ENCODE measurements at places on chromosomes 7 and 10.

DNA sequence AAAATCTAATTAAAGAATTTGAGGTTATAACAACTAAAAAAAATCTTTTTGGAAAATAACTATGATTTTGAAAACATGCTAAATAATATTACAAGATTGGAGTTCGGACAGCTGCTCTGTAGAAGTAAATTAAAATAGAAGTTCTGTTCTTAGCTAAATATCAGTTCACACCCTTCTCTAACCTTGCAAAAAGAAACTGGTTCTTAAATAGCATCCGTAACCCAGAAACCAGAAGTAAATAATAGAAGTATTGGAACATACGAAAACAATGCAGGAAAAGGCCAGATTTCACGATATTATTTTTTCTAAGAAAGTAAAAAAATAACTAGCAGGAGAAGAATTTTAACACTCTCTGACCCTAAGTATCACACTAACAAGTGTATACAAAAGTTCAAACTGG lies 164.7 kb downstream of the PRKG1 start:
- no peak for DNase-seq

DNA sequence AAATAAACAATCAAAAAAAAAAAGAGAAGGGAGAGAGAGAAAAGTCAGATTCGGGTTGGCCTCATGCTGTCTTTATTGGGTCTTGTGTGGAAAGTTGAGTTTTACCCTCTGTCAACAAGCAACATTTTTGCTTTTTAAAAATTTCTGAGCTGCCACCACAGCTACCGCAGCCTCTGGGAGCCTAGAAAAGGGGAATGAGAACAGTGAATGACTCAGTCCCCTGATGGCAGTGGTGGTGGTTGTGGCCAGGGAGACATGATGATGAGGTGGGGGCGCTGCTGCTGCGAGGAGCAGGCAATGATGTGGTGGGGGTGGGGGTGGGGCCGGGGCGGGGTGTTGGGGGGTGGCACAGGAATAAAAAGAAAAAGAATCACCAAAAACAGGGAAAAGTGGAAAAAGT lies 20.0 kb upstream of the CREB3L2 start:
- DNase-seq: no peak

GRCh38 chr7:66950763-66951162 lies 29.7 kb downstream of the TMEM248 start:
- no peak for DNase-seq

- DNase-seq: no peak
Measured at GRCh38 chr7:148991536-148991935, 36.8 kb downstream of the PDIA4 start.

DNA sequence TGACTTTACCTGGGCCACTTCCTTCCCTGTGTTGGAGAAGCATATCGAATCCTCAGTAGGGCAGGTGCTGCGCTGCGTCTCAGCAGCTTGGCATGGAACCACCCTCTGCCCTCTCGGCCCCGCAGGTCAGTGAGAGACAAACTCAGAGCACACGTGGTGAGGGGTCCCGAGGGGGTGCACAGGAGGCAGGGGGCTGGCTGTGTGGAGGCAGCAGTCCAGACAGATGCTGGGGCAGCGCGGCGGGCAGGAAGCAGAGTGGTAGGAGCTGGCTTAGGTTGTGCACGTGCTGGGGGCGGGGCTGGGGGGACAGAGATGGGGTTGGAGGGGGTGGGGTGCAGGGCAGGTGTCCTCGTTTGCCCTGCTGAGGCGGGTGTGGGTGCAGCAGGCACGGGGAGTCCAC lies 33.1 kb downstream of the NUB1 start:
- DNase-seq: no peak

DNA sequence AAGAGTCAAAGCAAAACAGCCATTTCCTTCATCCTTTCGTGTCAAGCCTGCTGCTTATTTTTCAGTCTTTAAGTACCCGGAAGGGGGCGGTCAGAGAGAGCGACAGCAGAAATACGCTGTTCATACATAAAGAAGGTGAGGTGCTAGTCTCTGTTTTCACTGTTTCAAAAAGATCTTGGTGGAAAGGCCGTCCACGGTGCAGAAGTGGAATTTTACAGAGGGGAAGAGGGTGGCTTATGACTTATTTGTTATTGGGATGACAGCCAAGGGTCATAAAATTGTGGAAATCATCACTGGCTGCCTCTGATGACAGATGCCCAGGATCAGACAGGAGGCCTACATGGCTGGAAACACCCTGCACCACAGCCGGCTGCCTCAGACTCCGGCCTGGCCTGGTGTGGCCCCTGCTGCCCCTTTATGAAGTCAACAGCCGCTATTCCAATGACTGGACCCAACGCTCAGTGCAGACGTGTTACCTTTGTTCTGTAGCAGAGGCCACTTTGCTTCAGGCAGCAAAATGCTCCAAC lies 57.0 kb downstream of the HIPK2 start:
- DNase-seq: no peak

GRCh38 chr7:98134420-98135228 lies 28.0 kb downstream of the LMTK2 start:
- DNase-seq: no peak

DNA sequence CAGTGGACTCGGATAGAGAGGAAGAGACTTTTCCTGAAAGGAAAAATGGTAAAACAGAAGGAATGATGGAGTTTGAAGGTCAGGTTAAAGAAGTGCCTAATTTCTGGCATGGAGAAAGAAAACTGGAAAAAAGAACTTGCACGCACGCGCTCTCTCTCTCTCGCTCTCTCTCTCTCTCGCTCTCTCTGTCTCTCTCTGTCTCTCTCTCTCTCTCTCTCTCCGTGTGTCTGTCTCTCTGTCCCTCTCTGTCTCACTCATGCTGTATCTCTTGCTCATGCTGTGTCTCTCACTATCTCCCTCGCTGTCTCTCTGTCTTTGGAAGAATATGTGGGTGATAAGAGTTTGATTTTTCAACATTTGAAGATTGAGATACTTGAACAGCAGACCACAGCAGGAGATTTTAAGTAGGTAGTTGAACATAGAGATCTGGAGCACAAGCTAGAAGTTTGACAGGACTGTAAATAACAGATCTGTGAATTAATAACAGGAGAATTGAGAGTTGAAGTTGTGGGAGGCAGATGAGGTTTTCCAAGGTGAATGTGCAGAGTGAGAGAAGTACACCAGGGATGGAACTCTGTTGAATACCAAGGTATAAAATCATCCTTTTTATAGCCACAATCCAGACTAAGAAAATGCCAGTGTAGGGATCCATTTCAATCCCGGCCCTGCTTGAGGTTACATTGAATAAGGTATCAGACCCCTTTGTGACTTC lies 33.1 kb downstream of the ADD3 start:
- DNase-seq: no peak

DNA sequence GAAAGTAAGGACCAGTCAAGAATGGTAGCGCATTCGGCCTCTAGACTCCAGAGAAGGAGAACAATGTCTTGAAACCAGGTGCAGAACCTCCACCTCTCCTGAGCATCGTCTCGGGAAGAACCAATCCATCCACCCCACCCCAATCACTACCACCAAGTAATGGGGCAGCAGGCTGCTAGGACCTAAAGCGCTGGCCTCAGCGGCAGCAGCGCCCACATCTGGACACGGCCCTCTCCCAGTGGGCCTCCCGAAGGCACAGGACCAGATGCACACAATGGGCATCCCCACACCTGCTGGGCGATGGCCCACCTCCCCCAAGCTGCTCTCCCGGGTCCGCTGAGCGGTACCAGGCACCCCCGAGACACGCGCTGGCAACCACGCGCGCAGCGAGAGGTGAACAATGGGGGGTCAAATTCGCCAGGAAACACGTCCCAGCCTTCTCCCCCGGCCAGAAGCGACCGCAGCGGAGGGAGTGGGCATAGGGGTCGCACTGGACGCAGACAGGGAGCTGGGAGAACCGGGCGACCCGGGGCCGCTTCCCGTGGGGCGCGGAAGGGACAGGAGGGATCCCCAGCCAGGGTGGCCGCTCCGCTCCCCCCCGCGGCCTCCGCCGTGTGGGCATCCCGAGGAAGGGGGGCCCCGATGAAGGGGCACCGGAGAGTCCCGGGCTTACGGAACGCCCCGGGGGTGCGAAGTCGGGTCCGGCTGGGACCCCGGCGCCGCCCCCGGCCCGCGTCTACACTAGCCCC lies 506 bp downstream of the CTTNBP2 start:
- peak; percentile 66 for DNase-seq

GRCh38 chr7:128231021-128231420 lies 10.1 kb upstream of the LEP start:
- no peak for DNase-seq

- no peak for DNase-seq
Measured at GRCh38 chr10:72588266-72588665, 37.6 kb downstream of the MICU1 start.

GRCh38 chr7:22121702-22122474 lies 176.2 kb upstream of the CDCA7L start:
- no peak for DNase-seq

DNA sequence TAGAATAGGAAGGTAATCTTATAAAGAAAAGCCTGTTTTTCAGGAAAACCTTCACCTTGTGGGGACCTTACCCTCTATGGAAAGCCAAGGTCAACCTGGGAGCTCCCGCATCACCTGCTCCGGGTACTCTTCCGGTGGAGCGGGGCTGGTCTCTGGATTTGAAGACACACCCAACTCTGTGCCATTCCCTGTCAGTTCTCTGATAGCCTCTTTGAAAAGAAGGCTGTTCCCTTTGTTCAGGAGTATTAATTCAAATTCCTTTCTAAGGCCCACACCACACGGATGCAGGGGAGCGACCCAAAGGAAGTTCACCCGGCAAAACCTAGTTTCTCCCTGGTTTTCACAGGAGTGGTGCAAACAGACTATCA lies 10.7 kb downstream of the CTBP2 start:
- DNase-seq: no peak

GRCh38 chr10:85548034-85548433 lies 818.6 kb downstream of the GRID1 start:
- DNase-seq: peak; percentile 73

DNA sequence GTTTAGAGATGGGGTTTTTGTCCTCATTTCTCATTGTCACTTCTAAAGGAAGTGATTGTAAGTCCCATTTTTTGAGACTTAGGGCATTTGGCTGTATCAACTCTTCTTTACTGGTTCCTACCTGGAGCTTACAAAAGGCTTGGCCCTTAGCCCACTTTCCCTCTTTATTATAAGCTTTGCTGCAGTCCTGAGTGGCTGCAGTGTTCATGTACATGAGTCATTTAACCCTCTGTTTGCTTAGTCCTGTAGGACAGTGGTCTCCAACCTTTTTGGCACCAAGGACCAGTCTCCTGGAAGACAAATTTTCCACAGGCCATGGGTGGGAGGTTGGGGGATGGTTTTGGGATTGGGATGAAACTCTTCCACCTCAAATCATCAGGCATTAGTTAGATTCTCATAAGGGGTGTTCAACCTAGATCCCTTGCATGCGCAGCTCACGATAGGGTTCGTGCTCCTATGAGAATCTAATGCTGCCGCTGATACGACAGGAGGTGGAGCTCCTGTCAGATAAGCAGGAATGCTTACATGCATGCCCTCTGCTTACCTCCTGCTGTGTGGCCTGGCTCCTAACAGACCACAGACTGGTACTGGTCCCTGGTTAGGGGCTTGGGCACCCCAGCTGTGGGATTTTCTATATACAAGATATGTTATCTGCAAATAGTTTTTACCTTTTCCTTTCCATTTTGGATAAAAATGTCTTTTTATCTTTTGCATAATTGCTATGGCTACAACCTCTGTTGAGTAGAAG lies 99.7 kb downstream of the CCSER2 start:
- DNase-seq: peak; percentile 61

- no peak for DNase-seq
Measured at GRCh38 chr10:67110286-67110685, 184.4 kb downstream of the LRRTM3 start.

GRCh38 chr7:47783456-47784223 lies 164.6 kb downstream of the PKD1L1 start:
- peak; percentile 55 for DNase-seq

DNA sequence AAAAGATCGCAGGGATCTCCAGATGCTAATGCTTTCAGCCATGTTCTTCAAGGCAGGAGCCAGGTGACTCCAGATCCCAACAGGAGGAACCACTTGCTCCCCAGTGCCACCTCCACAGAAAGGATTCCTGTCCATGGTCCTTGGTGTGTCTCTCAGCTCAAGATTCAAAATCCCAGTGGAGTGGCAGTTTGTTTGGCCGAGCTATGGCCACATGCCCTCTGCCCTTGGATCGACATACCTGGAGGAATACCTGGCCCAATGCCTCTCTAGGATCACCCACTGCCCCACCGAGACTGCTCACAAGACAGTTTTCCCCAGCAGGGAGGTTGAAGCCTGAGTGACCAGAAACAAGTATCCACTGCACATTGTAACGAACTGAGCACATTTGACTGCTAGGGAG lies 3.9 kb upstream of the GPRIN2 start:
- DNase-seq: no peak

DNA sequence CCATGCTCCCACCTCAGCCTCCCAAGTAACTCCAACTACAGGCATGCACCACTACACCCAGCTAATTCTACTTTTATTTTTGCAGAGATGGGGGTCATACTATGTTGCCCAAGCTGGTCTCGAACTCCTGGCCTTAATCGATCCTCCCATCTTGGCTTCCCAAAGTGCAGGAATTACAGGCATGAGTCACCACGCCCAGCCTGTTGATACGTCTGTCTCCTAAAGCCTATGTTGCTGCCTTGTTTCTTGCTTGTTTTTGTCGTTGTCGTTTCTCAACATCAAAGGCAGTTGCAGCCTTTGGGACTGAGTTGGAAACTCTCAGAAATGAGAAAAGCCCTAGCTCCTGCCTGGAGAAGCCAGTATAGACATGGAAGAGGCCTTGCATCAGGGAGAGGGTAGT lies 49.9 kb downstream of the SORBS1 start:
- peak; percentile 42 for DNase-seq

DNA sequence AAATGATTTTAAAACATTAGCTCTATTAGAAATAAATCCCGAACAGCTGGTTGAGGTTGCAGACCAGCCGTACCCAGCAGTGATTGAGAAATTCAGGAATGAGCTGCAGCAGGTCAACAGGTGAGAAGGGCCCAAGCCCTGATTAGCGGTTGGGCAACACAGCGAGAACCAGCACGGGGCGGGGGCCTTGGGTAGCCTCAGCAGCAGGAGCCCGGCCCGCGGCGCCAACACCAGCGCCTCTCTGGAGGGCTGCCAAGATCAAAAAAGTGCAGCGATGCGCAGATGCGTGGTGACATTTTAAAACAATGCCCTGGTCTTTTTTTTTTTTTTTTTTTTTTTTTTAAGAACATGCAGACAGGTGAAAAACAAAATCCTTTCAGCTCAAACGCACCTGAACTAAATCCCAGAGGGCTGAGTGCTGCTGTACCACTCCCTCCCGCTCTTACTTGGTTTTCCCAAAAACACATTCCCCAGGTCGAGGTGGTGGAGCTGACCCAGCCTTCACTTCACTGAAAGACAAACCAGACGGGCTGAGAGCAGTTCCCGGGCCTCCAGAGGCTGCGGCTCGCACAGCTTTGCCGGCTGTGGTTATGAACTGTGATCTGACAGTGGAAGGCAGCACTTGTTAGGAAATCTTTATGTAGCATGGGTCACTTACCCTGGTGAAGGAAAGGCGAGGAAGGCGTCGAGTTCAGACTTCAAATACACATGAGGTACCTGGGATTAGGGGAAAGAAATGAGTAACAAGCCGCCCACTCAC lies 579.4 kb downstream of the SDK1 start:
- no peak for DNase-seq

DNA sequence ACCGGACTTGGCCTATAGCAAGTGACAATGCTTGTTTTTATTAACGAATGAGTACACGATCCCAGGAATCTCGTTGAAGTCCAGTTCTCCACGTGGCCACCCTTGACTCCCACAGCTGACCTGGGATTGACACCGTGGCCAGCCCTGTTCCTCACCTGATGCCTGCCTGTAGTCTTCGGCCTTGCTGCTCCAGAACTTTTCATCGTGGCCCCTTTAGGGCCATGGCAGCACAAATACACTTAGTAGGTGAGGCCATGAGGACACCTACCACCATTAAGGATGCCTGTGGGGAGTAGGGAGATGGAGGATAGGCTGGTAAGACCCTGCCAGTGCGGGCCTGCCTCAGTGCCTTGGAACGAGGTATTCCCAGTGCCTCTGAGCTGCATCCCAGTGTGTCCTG lies 30.6 kb upstream of the INSYN2A start:
- DNase-seq: no peak
